Stimulated activated CD8-positive, alpha-beta memory T cell treated with anti-CD3 and anti-CD28 coated beads, Interleukin-4, amount 100 ng/mL, for 1 hour (primary cell): ENCODE measurements at places on chromosomes 3 and 15.

- no peak for DNase-seq
Observed at GRCh38 chr3:42228796-42229195, 37.2 kb downstream of the CCK start.

- DNase-seq: no peak
Observed at GRCh38 chr15:99412082-99412481, 153.7 kb upstream of the MEF2A start.

GRCh38 chr3:131630807-131631206, 128.0 kb upstream of the MRPL3 start:
- DNase-seq: no peak

GRCh38 chr15:84961114-84961452, 20.6 kb upstream of the PDE8A start:
- DNase-seq: no peak

- no peak for DNase-seq
Observed at GRCh38 chr3:124766113-124767095, 36.2 kb downstream of the UMPS start.

DNA sequence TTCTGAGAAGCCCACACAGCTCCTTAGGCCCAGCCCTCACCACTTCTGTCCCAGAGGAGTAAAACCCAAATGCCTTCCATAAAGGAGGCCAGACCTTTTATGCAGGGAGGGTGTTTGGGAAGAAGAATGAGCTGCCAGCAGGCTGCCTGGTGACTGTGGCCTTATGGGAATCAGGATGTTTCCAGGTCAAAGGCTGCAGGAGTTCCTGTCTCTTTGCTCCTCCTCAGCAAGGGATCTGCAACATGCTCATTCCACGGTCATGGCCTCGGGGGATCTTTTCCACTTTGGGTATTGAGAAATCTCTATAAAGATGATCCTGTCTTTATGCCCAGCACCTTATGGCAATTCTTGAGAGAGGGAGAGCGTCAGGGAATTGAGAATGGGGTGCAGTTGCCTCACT, 25.2 kb upstream of the MAGEF1 start:
- no peak for DNase-seq

DNA sequence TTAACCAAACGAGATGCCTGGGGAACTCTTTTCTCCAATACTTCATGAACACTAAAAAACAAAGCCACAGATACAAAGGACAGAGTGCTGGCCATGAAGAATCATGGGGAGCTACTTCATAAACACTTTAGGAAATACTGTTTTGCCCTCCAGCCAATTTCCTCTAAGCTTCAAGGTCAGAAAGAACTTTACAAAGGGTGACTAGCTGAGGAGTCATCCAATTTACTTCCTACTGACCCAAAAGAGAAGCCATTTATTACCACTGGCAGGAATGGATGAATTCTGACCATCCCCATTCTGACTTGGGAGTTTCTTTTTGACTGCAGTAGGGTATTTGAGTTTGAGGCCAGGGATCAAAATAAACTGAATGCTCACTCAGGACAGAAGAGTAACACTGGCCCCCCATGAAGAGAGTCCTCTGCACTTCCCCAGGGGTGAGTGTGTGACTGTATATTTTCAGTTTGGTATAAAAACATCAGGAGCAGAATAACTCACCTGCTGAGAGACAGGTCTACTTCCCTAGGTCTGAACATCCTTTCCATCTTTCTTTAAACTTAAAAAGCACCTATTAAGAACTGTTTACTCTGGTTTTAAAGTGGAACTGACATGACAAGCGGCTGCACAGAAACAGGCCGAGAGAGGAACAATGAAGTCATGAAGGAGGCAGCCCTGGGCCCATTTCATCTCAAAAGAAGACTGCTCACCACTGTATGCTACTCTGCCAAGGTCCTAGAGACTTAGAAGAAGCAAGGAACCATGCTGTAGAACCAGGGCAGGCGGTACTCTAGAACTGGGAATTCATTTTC, 203.6 kb downstream of the TNIK start:
- DNase-seq: no peak

DNA sequence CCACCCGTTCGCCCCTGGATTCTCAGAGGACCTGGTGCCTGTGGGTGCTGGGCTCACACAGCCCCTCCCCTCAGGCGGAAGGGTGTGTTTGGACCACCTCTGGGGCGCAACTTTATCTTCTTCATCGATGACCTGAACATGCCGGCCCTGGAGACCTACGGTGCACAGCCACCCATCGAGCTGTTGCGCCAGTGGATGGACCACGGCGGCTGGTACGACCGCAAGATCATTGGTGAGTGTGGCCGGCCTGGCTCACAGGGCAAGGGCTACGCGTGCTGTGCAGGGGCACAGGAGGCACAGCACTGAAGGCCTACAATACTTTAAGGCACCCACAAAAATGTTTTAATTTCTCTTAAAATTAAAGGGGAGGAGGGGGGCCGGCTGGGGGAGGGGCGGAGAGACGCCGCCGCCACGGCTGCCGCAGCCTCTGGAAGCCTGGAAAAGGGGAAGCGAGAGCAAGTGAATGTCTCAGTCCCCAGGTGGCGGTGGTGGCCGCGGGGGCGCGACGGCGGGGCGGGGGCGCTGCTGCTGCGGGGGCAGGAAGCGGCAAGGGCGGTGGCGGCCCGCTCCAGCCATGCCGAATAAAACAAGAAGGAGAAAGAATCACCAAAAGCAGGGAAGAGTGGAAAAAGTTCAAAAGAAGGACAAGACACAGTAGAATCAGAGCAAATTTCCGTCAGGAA, 56.8 kb downstream of the DNAH1 start:
- no peak for DNase-seq

GRCh38 chr15:38401106-38401505, 52.8 kb upstream of the FAM98B start:
- no peak for DNase-seq

DNA sequence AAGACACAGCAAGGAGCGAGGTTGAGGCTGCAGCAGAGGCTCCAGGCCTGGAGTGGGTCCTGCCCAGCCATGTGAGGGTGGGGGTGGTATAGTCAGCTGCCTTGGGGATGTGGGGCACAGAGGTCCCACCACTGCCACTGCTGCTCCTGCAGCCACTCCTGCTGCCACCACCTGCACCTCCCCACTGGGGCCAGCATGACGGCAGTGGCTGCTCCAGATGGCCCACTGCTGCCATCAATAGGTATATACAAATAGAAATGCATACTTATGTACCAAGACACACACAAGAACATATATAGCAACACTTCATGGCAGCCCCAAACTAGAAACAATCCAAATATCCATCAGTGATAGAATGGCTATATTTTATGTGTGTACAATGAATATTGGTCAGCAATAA, 10.0 kb upstream of the TOP2B start:
- no peak for DNase-seq

GRCh38 chr3:100796556-100796955, 87.3 kb downstream of the TFG start:
- no peak for DNase-seq
